ENCODE measurements at places on chromosomes 3 and 15. TPM values are rescaled to one million over a fixed set of nuclear protein-coding genes. Genes with fewer than 3 reads are reported as not detected.

The CXCR6 gene
- total RNA-seq, result not detected

The SKOR1 gene
- total RNA-seq, result 3.1 TPM

The CLSTN2 gene
- total RNA-seq, result 9.5 TPM

The UBAP1L gene
- 0.59 TPM for total RNA-seq

The ETV5 gene
- 64.7 TPM for total RNA-seq

The CCK gene
- not detected for total RNA-seq

The ASB14 gene
- not detected for total RNA-seq

The CCDC80 gene
- total RNA-seq, result 18.0 TPM

The AP3B2 gene
- not detected for total RNA-seq

The COL6A5 gene
- total RNA-seq, result not detected

The SH3GL3 gene
- total RNA-seq, result not detected

The CCDC54 gene
- not detected for total RNA-seq

The AMT gene
- not detected for total RNA-seq

The SV2B gene
- total RNA-seq, result not detected

The CDHR4 gene
- not detected for total RNA-seq

The POLQ gene
- total RNA-seq, result 23.5 TPM

The ZNF770 gene
- total RNA-seq, result 48.4 TPM

The CLEC3B gene
- not detected for total RNA-seq

The DIS3L gene
- 138 TPM for total RNA-seq

The SH2D7 gene
- total RNA-seq, result 0.36 TPM

The SLC9C1 gene
- not detected for total RNA-seq

The HTR3D gene
- total RNA-seq, result not detected

The CAMK1 gene
- total RNA-seq, result 5.8 TPM

The CTXN2 gene
- not detected for total RNA-seq

The CAPN3 gene
- total RNA-seq, result 0.59 TPM

The MESP1 gene
- not detected for total RNA-seq

The SPATA12 gene
- total RNA-seq, result not detected

The SCN11A gene
- total RNA-seq, result 0.02 TPM

The THRB gene
- total RNA-seq, result not detected

The C15orf62 gene
- 0.10 TPM for total RNA-seq

The GOLGA8S gene
- total RNA-seq, result not detected

The TTC21A gene
- 0.56 TPM for total RNA-seq

The IMPG2 gene
- 0.20 TPM for total RNA-seq

The LRRC2 gene
- not detected for total RNA-seq

The DPH6 gene
- total RNA-seq, result 10.6 TPM

The CCR9 gene
- not detected for total RNA-seq

The HCLS1 gene
- total RNA-seq, result 1.9 TPM

The COL6A6 gene
- 0.06 TPM for total RNA-seq

The C3orf20 gene
- not detected for total RNA-seq

The TNNC1 gene
- 8.5 TPM for total RNA-seq

The FANCD2 gene
- 31.1 TPM for total RNA-seq

The SPINT1 gene
- total RNA-seq, result not detected

The GOLGA8G gene
- total RNA-seq, result not detected

The LTF gene
- not detected for total RNA-seq

The RAD18 gene
- 44.9 TPM for total RNA-seq

The DYNLT2B gene
- total RNA-seq, result 4.7 TPM

The CIB2 gene
- total RNA-seq, result 2.8 TPM

The DUOX1 gene
- total RNA-seq, result not detected

The ACKR4 gene
- not detected for total RNA-seq

The MFSD1 gene
- 18.0 TPM for total RNA-seq

The NAA80 gene
- total RNA-seq, result 3.2 TPM

The CYP1A1 gene
- not detected for total RNA-seq

The TGM4 gene
- total RNA-seq, result not detected

The KIAA1143 gene
- 30.8 TPM for total RNA-seq

The EHHADH gene
- 3.4 TPM for total RNA-seq

The CNTN3 gene
- not detected for total RNA-seq
